ENCODE measurements at places on chromosomes 5 and 9.
A peak's percentile ranks its signal among the peaks of the same experiment; 100 is the strongest.

DNA sequence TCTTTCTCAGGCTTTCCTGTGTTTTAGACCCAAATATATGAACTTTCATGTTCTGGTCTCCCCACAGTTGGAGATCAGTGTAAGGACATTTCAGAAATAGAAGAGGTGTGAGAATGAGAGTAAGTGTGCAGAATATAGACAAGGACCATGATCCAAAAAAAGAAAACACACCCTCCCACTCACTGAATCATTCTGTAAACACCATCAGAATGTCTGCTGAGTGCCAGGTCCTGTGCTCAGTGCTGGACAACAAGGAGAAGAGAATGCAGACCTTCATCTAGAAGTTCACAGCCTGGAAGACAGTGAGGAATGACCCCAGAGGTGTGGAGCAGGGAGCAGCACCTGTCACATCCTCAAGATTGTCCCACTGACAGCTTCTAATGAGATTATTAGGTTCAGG is 19.1 kb upstream of the SH3RF2 start:
- no peak for DNase-seq

DNA sequence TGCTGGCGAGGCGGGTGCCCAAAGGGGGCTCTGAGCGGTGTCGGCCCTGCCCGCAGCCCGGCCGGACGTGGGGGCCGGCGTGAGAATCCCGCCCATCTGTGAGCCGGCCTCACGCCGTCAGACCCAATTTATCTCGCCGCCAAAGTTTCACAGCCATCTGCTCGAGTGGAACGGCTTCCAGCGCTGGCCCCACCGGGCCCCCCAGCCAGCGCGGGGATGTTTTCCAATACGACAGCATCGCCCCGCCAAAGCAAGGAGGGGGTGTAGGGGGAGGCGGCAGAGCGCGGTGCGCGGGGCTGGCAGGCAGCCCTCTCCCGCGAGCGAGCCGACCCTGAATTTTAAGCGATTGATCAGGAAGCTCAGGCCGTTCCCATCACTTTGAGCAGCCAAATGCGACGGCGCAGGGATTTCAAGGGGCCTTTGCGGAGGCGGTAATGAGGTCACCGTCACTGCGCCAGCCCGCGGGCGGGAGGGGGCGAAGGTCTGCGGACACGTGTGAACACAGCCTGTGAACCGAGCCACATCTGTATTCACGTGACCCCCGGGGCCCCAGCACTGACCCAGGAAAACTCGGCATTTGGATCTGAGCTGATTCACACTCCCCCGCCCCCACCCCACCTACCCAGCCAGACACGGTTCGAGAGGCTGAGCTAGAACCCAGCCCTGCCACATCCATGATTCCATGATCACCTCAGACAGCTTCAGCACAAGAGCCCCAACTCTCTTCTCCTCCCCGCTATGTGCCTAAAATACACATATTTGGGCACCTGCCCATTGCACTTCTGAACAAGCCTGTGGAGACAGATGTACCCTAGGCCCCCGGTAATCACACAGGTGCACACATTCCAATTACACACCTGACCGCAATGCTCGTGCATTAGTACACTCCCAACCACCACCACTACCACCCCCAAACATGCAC is 47.8 kb upstream of the PSD2 start:
- peak; percentile 75 for DNase-seq

- DNase-seq, result no peak
Measured at GRCh38 chr5:28914297-28914696, 1875.9 kb upstream of the CDH9 start.

- no peak for DNase-seq
Measured at GRCh38 chr5:101278011-101278687, 375.1 kb upstream of the ST8SIA4 start.

- DNase-seq, result no peak
Measured at GRCh38 chr9:132244582-132245455, 83.0 kb downstream of the NTNG2 start.

- DNase-seq, result no peak
Measured at GRCh38 chr9:33065157-33066076, 11.1 kb downstream of the SMU1 start.

GRCh38 chr9:112793213-112793810 is 42.8 kb downstream of the SNX30 start:
- DNase-seq, result peak; percentile 92

DNA sequence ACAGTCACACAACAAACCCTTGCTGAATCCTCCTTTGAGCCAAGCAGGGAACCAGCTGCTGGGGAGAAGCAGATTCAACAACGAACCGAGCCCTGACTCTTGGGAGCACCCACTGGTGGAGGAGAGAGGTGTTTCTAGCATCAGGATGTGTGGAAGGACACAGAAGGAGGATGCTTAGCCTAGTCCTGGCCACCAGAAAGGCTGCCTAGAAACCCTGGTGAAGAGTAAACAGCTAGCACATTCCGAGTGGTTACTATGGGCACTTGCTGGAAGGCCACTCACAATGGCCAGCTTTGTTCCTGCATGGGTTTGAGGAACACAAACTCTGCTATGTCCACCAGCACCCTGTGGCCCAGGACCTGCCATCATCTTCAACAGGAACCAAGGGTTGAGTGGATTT is 1.8 kb downstream of the TIFAB start:
- DNase-seq, result no peak

DNA sequence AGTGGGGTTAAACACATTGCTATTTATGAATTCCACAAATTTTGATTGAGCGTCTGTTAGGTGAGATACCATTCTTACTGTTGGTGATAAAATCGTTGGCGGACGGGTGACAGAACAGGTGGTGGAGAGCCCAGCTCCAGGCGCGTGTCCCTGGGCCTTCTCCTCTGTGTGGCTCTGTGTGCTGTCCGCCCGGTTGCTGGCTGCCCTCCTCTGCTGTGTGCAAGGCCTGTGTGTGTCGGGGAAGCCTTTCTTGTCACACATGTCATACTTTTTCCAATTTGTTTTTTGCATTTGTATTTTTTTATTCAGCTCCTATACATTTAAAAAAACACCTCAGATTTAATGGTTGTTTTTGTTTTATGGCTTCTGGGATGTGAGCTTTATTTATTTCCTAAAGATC is 33.9 kb downstream of the TENT4A start:
- no peak for DNase-seq

DNA sequence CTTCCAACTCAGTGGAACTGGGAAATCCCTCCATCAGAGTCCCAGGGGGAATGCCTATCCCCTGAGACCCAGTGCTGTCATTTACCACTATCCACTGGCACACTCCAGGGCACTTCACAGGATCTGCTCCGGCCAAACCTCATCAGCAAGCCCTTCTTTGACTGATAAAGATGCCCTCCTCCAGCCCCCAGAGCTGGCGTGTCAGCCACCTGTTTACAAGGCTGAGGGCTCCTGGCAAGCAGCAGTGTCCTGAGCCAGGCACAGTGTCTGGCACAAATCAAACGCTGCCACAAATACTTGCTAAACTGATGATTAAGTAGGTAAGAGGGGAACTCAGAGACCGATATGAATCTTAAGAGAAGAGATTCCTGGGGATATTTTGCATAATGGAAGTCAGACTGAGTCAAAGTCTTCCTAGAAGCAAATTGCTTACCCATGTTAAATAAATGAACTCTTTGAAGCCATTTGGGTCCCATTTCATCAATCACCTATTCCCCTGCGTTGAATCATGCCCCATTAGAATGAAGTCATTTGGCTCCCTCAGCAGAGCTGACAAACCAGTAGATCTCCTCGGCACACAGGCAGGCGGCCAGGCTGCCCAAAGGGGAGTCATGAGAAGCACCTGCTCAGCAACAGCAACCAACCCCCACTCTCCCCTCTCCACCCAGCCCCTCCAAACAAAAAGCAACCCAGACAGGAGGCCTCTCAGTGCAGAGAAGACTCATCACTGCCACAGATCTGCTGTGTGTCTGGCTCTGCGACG is 97.4 kb downstream of the CDK5RAP2 start:
- DNase-seq, result no peak

DNA sequence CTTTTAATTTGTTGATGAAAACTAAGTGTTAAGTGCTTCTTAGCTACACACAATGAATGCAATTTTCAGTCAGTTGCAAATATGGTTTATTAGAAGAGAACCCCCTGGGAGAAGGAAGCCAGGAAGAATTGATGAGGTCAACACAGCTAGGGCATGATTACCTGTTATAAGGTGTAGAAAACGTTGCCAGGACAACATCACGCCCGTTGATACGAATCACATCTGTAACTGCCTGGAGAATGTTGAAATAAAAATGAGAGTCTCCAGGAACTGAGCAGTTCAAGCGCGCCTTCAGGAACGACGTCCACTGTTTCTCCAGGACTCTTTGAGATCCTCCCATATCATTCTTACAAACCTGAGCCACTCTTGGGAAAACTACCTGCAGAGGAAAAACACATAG is 88.0 kb downstream of the SEMA6A start:
- no peak for DNase-seq

DNA sequence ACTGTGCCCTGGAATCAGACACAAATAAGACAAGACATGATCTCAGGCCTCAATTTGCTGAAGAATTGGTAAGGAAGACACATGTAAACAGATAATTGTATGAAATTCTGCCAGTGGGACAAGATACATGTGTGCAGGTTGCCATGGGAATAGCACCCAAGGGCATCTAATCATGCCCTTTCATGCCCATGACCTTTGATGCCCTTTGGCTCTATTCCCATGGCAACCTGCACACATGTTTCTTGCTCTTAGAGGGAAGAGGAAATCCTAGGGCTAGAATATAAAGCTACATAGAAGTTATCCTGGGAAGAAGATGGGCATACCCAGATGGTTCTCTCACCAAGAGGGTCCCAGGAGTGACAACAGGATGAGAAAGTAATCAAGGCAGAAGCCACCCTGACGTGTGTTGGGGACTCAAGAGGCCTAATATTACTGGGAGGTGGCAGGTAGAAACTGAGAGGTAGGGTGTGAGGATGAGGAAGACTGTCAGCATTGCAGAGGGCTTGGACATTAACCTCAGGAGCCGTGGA is 34.4 kb downstream of the P4HA2 start:
- no peak for DNase-seq

DNA sequence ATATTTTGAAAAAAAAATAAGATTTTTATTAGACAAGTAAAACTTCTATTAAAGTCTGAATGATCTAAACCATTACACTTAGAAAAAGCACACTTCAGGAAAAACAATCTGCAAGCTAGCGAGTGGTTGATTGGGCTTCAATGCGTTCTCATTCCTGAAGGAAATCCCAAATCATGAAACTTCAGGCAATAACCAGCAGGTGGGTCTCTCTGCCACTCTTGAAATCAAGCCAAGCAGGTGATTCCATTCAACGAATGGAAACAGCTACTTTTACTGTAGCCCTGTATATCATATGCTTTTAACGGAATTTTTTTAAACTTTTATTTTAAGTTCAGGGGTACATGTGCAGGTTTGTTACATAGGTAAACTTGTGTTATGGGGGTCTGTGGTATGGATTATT is 234.5 kb upstream of the TRPM3 start:
- DNase-seq, result no peak

DNA sequence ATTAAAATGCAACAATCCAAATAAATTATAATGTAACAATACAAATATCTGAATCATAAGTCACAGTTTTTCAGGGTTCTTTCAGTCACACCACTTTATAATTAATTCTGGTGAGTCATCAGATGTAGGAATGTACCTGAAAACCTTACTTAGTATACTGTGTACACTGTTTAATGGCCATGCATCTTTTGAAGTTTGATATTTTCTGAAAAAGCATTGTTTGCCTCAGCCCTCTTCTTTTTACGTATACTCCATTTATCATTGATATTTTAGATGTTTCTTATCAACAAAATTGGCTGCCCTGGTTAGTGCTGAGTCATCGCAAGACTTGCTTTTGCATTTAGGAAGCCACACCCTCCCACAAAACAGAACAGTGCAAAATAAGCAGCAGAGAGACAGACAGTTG is 218.6 kb downstream of the PJA2 start:
- no peak for DNase-seq

DNA sequence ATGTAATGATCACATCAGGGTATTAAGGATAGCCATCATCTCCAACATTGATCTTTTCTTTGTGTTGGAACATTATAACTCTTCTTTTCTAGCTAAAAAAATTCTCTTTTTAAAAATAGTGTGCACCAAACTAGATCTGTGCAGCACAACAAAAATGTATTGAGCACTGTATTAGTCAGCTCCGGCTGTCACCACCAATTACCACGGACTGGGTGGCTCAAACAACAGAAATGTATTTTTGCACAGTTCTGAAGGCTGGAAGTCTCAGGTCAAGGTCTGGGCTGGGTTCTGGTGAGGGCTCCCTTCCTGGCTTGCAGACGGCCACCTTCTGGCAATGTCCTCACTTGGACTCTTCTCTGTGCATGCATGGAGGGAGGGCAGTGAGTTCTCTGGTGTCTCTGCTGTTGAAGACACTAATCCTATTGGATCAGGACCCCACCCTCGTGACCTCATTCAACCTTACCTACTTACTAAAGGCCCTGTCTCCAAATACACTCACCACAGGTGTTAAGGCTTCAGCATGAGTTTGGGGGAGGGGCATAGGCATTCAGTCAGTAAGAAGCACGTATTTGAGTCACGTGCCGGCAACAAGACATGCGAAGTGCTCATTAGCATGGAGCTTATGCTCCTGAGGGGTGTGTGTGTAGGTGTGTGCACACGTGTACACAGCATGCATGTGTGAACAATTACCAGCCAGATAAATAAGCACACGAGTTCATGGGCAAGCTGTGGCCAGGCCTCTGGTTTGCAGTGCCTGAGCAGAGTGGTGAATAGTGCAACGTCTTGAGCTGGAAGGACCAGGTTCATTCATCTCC is 89.4 kb upstream of the SH3PXD2B start:
- DNase-seq, result no peak

DNA sequence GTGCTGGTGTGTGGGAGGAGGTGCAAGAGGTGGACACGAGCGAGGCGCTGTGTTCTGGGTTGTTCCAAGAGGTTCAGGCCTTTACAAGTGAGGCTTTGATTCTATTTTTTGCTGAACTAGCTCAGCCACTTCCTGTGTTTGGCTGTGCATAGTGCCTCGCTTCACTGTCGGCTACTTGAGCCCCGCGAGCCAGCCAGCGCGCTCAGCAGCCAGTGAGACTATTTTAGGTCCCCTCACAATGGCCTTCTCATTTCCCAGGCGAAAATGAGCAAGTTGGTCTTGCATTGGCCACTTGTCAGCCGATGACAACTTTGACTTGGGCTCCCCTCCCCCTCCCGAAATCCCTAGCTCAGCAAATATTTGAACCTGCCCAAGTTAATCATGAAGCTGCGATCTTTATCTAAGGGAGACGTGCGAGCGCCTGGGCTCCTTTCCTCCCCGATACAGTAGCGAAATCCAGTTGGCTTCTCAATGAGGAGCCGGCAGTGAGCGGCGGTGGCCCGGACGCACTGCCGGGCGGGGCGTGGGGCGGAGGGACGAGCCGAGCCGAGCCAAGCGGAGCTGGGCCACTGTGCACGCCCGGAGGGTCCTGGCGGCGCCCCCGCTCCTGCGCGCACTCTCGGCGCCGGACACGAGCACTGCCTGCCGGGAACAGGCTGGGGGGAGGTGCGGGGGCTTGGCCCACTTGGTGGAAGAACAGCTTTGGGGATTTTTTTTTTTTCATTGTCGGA is 72.6 kb downstream of the PIK3R1 start:
- DNase-seq, result peak; percentile 54

- DNase-seq, result no peak
Measured at GRCh38 chr5:109928046-109928445, 238.3 kb downstream of the MAN2A1 start.
